Activated CD4-positive, CD25-positive, alpha-beta regulatory T cell (primary cell): ENCODE measurements at places on chromosomes 2 and 18.

GRCh38 chr2:102056079-102056581, 64.4 kb downstream of the IL1R2 start:
- DNase-seq: no peak

- no peak for DNase-seq
Observed at GRCh38 chr2:84534225-84534624, 17.9 kb downstream of the DNAH6 start.

DNA sequence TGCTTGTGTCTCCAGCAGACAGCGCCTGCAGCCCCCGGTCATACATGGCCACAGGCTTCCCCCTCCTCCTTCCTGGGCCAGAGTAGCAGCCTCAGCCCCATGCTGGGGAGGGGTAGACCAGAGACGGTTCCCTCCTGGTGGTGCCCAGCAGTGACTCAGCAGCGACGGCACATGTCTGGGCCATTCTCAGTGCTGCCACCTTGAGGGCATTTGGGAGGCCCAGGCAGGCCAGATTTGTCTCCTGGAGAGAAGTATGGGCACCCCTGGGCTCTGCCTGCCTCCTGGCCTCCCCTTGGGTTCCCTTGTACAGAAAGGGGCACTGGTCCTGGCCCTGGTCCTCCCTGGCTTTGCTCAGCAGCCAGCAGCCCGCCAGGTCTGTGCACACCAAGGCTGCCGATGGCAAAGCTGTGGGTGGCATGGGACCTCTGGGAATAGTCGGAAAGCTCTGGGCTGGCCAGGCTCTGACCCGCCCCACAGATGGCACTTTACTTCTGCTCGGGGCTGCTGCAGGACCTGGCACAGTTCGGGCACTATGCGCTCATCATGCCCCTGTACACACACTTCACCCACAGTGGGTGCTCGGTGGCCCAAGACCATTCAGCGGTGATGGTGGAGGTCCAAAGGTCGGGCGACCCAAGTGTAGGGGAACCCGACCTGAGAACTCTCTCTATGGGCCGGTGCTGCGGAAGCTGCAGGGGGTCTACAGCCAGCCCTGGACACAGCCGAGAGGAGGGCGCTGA, 11.4 kb upstream of the ALPI start:
- peak; percentile 65 for DNase-seq

- no peak for DNase-seq
Observed at GRCh38 chr2:205657579-205657978, 24.7 kb upstream of the NRP2 start.

GRCh38 chr2:197929008-197929885, 124.9 kb downstream of the PLCL1 start:
- no peak for DNase-seq

GRCh38 chr2:464562-465309, 176.8 kb upstream of the ALKAL2 start:
- DNase-seq: no peak
